ENCODE measurements at places on chromosomes 7 and 10. TPM values are rescaled to one million over a fixed set of nuclear protein-coding genes. Genes with fewer than 3 reads are reported as not detected.
A peak's percentile ranks its signal among the peaks of the same experiment; 100 is the strongest.

DNA sequence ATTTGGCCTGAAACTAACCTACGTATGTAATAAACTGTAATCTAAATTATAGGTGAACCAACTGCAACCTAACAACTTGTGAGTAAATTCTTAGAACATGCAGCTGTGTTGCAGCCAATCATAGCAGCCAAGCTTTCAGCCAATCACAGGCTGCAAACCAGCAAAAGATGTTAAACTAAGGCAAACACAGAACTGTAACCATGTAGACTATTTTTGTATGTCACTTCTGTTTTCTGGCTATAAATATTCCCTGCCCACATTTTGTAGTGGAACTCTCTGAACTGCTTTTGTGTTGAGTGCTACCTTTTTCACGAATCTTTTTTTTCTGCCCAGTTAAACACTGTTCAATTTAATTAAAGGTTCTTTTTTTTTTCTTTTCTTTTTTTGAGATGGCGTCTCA lies 28.2 kb upstream of the ZPBP start:
- DNase-seq = no peak

GRCh38 chr7:142487124-142487523 lies 229.3 kb upstream of the PRSS58 start:
- no peak for DNase-seq

- no peak for DNase-seq
Observed at GRCh38 chr7:70758646-70759045, 373.3 kb upstream of the GALNT17 start.

GRCh38 chr7:132354527-132354926 lies 221.7 kb downstream of the PLXNA4 start:
- no peak for DNase-seq

EBF3 gene
- total RNA-seq = not detected

UPK3B gene
- not detected for total RNA-seq

DNA sequence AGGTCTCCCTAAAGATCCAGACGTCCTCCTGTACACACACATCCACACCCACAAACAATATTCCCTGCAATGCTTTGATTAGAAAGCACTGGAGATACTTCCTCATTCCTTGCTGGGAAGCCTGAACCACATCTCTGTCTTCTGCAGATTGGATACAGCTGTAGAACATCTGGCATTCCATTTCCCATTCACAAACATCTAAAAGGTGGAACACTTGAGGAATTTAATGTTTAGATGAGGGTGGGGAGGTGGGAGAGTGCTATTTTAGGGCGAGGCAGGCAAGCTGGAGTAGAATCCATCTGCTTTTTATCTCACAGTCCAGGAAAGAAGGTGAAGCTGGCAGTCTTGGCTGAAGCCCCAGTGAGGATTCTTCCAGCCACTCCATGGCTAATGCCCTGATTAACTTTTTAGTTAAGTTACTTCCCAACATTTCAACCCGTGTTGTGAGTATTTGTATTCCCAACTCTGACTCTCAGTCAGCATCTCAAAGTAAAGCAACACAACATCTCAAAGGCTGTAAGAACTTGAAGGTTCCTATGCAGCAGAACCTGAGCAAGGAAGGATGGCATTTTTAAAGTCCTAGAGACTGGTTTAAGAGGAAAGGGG lies 46.1 kb downstream of the CYTH3 start:
- peak; percentile 39 for DNase-seq

DNA sequence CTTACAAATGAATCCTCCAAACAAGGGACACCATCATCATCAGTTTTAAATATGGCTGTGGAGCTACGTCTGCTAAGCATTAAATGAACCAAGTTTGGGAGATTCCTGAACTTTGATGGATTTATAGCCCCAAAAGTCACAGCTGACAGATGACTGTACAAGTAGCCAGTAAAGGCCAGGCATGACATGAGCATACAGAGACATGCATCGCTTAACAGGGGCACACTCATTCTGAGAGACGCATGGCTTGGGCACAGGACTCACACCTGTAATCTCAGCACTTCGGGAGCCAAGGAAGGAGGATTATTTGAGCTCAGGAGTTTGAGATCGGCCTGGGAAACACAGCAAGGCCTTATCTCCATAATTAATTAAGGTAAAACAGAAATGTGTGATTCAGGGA lies 166.2 kb downstream of the PARD3 start:
- no peak for DNase-seq

DNA sequence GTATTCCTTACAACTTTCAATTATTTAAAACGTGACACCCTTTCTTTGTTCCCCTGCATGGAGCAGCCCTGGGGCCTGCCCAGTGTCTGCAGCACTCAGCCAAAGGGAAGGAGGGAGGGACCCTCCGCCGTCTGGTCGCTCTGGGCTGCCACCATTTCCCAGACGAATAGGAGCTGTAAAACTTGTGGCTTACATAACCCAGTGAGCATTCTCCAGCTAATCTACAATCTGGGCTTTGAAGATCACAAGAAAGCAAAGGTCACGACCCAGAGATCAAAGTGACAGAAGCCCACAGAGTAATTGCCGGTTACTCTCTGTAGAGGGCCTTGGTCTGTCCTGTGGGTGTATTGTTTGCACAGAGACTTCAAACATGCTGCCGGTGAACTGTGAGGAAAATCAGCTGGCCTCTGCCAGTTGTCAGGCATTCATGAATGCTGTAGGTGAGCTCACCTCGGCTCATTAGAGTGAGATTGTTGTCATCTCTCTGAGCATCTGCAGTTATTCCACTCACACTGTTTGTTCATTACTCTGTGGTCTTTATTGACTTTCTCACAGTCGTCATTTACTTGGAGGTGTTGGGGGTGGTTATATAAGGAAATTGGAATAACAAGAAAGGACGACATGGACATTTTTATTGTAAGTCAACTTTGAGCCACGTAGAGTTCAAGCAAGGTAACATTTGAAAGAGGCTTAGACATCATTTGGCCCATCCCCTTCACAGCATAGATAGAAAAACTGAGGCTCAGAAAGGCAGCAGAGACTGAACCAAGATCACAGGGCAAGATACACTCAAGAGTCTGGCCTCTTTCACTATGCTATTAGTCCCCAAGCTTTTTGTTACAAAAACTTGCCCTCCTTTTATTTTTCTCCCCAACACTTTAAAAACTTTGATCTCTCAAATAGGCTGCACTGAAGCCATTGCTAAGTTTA lies 619.8 kb downstream of the LRMDA start:
- DNase-seq = no peak

HYAL4 gene
- not detected for total RNA-seq

GRCh38 chr7:13411151-13411550 lies 578.3 kb downstream of the ETV1 start:
- no peak for DNase-seq

GRCh38 chr10:129861776-129862531 lies 102.1 kb downstream of the EBF3 start:
- no peak for DNase-seq

FGL2 gene
- total RNA-seq = not detected

ZNF33B gene
- 7.5 TPM for total RNA-seq

PPP1R17 gene
- not detected for total RNA-seq

DNA sequence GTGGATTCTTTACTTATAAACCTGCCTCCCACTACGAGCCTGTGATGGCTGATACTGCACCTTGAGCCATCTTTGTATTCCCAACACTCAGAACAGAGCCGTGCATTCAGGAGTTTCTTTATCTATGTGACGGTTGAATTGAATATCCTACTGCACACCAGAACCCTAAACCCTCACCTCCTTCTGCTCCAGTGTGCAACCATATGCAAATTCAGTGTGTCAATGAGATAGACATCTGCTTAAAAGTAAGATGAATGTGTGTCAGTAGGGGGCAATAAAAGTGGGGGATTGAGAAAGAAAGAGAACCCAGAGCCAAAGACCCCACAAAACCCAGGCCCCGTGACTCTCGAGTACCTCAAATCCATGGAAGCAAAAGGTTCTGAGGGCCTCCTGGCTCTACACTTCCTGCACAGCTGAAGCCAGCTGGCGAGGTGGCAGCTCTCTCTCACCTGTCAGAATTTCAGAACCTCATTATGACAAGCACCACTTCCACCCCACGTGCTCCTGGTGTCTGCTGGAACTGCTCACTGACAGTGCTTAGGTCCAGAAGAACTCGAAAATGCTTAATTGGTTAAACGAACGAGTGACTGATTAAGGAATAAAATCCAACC lies 143.3 kb upstream of the GPR26 start:
- DNase-seq = no peak

DNA sequence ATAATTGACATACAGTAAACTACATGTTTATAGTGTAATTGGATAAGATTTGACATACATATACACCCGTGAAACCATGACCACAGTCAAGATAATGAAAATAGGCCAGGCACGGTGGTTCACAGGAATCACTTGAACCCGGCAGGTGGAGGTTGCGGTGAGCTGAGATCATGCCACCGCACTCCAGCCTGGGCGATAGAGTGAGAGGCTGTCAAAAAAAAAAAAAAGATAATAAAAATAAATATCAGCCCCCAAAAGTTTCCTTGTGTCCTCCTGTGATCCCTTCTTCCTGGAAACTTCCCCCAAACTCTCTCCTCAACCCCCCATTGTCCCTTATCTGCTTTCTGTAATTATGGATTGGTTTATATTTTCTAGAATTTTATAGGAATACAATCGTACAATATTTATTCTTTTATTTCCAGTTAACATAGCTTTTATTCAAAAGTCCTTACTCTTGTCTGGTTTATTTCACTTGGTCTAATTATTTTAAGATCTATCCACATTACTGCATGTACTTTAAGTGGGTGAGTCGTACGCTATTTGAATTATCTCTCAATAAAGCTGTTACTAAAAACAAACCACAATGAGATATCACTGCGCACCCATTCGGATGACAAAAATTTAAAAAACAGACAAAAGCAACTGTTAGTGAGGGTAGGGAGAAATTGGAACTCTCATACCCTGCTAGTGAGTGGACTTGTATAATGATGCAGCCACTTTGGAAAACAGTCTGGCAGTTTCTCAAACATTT lies 30.1 kb upstream of the TNPO3 start:
- no peak for DNase-seq

All from HFFc6 (cell line).